ENCODE measurements at places on chromosomes 1 and 21. TPM values are rescaled to one million over a fixed set of nuclear protein-coding genes. Genes with fewer than 3 reads are reported as not detected.

GRCh38 chr1:27132147-27132546, 22.8 kb downstream of the SLC9A1 start:
- no peak for DNase-seq

- no peak for DNase-seq
Measured at GRCh38 chr1:71232786-71233185, 152.0 kb upstream of the ZRANB2 start.

GRCh38 chr1:118995312-118996016, 7.3 kb upstream of the TBX15 start:
- DNase-seq = no peak

GRCh38 chr1:32240140-32240951, 6.7 kb upstream of the FAM167B start:
- peak; percentile 42 for DNase-seq

- no peak for DNase-seq
Measured at GRCh38 chr1:166969074-166969677, 6.2 kb downstream of the ILDR2 start.

GRCh38 chr1:218368686-218369085, 23.6 kb downstream of the TGFB2 start:
- DNase-seq = no peak

GRCh38 chr1:185654199-185654951, 79.8 kb upstream of the HMCN1 start:
- peak; percentile 71 for DNase-seq

DNA sequence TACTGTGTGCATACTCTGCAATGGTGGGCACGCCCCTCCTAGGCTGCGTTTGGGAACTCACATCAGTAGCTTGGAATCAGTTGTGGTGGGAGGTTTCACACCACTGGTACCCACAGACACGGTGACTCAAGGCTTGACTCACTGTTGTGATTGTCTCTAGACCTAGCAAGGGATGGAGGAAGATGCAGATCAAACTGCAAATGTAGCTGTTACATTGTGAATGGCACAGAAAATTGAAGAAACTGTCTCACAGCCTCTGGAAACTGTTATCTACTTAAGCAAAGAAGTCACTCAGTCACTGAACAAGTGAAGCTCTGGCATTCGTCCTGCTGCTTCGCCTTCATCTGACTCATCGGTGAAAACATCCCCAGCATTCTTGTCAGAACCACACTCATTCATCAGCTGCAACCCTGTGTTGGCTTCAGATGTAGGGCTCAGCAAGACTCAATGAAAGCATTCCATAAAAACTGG, 59.5 kb downstream of the POFUT2 start:
- peak; percentile 94 for DNase-seq

DNA sequence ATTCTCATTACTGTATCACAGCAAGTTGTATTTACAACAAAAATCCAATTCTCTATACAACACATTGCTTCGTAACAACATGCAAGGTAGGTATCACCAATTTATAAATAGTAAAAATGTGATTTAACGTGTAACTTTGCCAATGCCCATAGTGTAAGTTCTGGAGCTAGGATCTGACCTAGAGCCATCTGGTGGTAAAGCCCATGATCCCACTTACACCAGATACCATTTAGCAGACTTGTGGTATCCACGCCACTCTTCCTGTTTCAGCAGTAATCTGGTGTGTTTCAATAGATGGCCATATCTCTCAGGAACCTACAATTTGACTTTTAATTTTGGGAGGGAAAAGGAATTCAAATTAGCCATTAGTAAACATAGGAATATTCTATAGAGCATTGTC, 10.2 kb downstream of the SETSIP start:
- no peak for DNase-seq

DNA sequence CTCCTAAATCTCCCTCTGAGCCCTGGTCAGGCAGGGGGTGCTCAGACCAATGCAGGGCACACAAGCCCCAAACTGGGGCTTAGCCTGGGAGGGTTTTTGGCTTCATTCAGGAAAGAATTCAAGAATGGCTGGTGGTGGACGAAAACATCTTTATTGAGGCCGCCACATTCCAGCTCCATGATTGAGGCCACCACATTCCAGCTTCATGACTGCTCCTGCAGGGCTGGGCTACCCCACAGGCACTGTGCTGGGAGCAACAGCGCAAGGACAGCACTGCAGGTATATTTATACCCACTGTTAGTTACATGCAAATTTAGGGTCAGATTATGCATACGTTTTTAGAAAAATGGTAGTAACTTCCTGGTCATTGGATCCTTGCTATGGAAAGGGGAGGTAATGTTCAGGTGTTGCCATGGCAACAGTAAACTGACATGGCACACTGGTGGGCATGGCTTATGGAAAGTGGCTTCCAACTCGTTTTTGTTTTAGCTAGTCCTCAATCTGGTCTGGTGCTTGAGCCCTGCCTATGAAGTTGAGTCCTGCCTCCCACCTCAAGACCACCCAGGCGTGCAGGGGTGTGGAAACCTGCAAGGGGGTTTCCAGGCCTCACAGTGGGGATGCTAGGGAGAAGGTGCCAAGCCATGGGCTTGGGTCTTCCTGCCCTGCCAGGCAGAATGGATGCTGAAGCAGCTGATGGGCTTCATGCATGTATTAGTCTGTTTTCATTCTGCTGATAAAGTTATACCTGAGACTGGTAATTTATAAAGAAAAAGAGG, 348.7 kb upstream of the AJAP1 start:
- no peak for DNase-seq

DNA sequence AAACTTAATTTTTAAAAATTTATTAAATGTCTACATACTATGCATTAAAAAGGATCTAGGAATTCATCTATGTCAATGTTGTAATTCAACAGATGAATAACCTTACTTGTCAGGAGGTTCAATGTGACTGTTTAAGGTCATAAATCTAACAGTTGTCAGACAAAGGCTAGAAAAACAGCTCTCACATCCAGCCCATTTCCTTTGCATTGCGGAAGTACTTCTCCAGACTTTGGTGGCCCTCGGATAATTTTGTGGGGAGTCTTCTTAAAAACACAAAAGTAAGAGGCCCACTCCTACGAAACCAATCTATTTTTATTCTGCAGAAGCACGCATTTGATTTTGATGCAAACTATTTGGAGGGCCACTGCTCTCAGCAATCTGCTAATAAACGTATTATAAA, 122.6 kb upstream of the CHRM3 start:
- DNase-seq = no peak

GRCh38 chr1:230375147-230375546, 51.0 kb downstream of the PGBD5 start:
- DNase-seq = no peak

DNA sequence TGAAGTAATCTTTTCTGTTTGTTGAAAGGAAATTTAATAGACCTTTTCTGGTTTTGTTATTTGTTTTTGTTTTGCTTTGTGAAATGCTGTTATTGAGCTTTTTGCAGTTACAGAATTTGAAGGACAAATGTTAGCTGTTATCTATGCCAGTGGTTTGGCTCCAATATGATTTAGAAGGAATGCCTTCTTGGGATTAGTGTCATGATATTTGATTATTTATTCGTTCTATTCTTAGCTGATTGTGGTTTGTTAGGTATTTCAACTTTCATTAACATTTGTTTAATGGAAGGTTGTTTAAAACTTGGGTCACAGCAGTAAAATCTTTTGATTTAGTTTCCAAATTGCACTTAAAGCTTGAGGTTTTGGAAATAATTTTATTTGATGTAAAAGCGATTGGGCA, 33.5 kb downstream of the ADGRL2 start:
- no peak for DNase-seq

Gene RHEX
- 7.3 TPM for polyA plus RNA-seq

Gene KCNE1
- polyA plus RNA-seq = 0.29 TPM

Gene SPRR2F
- polyA plus RNA-seq = 25.7 TPM

Gene SPRR2G
- polyA plus RNA-seq = not detected

Gene LINGO4
- polyA plus RNA-seq = not detected

Measured in cardiac muscle cell (in vitro differentiated cells and primary cell).